CD8-positive, alpha-beta memory T cell (primary cell): ENCODE measurements at places on chromosomes 13 and 19. TPM values are rescaled to one million over a fixed set of nuclear protein-coding genes. Genes with fewer than 3 reads are reported as not detected.

DNA sequence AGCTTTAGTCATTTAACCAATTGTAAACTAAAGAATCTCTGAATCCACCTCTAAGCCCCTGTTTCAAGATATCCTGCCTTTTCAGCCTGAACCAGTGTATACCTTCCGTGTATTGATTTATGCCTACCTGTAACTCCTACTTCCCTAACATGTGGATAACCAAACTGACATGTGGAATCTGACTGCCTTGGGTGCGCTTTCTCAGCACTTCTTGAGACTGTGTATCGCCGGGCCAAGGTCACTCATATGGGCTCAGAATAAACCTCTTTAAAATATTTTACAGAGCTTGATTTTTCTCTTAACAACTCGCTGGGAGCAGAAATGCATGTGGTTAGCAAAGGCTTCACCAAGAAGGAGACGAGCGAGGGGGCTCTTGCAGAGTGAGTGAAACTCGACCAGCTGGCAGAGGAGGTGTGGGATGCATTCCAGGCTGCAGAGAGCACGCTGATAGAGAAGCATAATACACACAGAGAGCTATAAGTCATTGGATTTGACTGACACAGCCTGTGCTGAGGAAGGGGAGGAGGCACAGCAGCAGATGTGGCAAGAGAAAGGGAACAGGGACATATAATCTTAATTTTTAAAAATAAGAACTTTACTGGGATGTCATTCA is 268.2 kb upstream of the MAB21L1 start:
- H3K27ac ChIP-seq, result no peak overlapping the region
- DNase-seq, result no peak
- H3K4me1 ChIP-seq, result no peaks in the 10 kb centered on the region
- no peak overlapping the region for H3K4me3 ChIP-seq
- no peaks in the 10 kb centered on the region for H3K27me3 ChIP-seq

GRCh38 chr19:42422901-42423461 is 4.2 kb downstream of the LIPE start:
- DNase-seq, result peak; percentile 42
- peaks cover 33% of the 10 kb centered on the region for H3K4me1 ChIP-seq
- peak overlapping the region; percentile 44 for H3K27ac ChIP-seq
- H3K36me3 ChIP-seq, result no peaks in the 10 kb centered on the region
- H3K27me3 ChIP-seq, result no peaks in the 10 kb centered on the region

CD37 gene
- total RNA-seq, result 127 TPM

DNA sequence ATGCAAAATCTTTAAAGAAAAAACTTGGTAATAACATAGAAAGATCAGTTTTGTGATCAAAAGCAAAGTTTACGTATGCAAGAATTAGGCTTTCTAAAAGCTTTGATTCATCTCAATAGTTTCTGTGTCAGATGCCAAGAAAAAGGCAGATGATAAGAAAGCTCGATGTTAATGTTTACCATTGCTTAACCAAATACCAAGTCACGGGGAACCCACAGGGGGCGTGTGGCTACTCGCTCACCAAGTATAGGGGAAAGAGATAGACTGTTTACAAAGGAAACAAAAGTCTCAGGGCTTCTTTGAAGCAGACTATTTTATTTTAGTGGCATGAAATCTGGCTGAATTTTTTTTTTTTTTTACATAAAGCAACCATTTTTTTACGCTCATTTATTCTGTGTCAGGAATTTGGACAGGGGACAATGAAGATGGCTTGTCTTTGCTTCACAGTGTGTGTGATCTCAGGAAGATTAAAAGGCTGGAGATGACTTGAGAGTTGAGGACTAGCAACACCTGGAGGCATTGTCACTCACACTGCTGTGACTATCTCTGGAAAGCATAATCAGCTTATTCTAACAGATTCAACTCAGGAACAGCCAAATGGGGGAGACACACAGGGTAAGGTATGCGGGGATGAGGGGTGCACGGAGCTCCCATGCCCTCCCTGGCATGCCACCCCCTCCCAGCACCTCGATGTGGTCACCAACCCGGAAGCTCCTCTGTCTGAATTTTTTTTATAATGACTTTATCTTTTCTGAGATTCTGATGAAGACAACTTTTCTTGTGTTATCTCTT is 24.9 kb downstream of the RCBTB1 start:
- no peak overlapping the region for H3K27ac ChIP-seq
- no peaks in the 10 kb centered on the region for H3K4me1 ChIP-seq
- no peak overlapping the region for H3K4me3 ChIP-seq
- H3K27me3 ChIP-seq, result no peaks in the 10 kb centered on the region
- peaks cover 9% of the 10 kb centered on the region for H3K36me3 ChIP-seq

GRCh38 chr19:48858984-48859710 is 9.3 kb downstream of the PLEKHA4 start:
- no peaks in the 10 kb centered on the region for H3K4me1 ChIP-seq
- no peaks in the 10 kb centered on the region for H3K36me3 ChIP-seq
- H3K27ac ChIP-seq, result peak overlapping the region; percentile 84

DNA sequence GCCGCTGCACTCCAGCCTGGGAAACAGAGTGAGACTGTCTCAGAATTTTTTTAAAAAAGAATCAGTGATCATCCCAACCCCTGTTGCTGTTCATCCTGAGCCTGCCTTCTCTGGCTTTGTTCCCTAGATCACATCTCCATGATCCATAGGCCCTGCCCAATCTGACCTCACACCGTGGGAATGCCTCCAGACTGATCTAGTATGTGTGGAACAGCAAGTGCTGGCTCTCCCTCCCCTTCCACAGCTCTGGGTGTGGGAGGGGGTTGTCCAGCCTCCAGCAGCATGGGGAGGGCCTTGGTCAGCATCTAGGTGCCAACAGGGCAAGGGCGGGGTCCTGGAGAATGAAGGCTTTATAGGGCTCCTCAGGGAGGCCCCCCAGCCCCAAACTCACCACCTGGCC is at the start of gene KLK2:
TSS of gene KLK2 (plus strand) at position 384 of the 400 bp plus-strand sequence. CDS start 35 bp downstream, outside the sequence.
- no peak for DNase-seq
- no peak within 1 kb of the TSS for H3K27ac ChIP-seq
- no peaks in the 10 kb centered on the region for H3K36me3 ChIP-seq
- H3K27me3 ChIP-seq, result peaks cover 4% of the 10 kb centered on the region

ERCC5 gene
- 48.0 TPM for total RNA-seq

DNA sequence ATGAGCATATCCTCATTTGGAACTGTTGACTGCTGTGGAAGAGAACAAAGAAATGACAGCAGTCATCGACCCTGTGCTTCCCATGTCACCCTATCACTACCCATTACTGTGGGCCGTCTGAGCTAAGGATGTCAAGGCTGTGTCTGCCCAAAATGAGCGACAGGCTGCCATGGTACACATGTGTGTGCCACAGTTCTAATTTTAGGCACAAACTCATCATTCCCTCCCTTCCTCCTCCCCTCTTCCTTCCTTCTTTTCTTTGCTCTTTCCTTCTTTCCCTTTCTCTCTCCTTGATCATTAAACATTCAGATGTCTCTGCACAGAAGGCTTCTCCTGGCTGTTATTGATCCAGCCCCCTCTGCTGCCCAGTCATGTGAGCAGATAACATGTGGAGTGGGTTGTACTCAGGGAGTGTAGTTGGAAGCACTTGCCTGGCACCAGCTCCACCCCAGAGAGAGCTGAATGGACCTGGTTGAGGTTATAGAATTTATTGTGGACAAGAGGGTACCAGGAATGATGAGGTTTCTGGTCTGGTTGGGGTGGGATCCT is 6.3 kb downstream of the FGF9 start:
- H3K36me3 ChIP-seq, result no peaks in the 10 kb centered on the region
- H3K4me3 ChIP-seq, result no peak overlapping the region
- H3K27me3 ChIP-seq, result peaks cover 25% of the 10 kb centered on the region

GRCh38 chr13:30053939-30054338 is 203.5 kb upstream of the UBL3 start:
- H3K27me3 ChIP-seq, result no peaks in the 10 kb centered on the region
- H3K4me1 ChIP-seq, result peaks cover 10% of the 10 kb centered on the region
- H3K36me3 ChIP-seq, result no peaks in the 10 kb centered on the region
- no peak overlapping the region for H3K27ac ChIP-seq
- H3K4me3 ChIP-seq, result no peak overlapping the region

GRCh38 chr13:31311921-31312320 is 112.1 kb downstream of the B3GLCT start:
- H3K4me1 ChIP-seq, result no peaks in the 10 kb centered on the region
- H3K27ac ChIP-seq, result no peak overlapping the region
- no peak overlapping the region for H3K4me3 ChIP-seq
- H3K27me3 ChIP-seq, result no peaks in the 10 kb centered on the region
- DNase-seq, result no peak

DNA sequence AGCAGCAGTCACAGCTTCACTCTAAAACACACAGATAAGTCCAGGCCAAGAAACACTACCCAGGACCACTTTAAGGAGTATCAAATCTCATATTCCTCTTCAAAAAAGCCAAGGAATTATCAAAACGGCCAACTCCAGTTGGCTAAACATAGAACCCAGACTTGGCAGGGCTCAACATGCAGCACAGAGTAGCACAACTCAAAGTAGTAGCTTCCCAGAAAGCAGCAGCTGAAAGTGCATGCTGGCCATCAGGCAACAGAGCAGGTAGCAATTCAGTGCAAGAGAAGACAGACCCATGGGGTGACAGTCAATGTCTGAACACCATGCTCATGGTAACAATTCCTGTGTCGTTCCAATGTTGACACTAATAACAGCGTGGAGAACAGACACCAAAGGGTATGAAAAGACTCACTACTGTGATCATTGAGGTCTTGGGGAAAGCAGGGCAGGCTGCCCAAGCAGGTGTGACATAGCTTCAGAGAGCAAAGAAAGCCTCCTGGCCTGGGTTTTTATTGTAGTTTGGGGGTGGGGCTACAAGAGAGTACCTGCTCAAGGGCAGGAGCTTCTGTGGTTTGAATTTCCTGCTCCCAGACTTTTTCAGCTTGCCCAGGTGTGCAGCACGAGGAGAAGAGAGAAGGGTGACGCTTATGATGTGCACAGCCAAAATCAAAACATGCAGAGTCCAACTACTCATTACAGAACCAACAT is 6.2 kb downstream of the ZNF709 start:
- H3K4me1 ChIP-seq, result peaks cover 26% of the 10 kb centered on the region
- H3K4me3 ChIP-seq, result no peak overlapping the region
- no peaks in the 10 kb centered on the region for H3K36me3 ChIP-seq
- no peak for DNase-seq
- no peak overlapping the region for H3K27ac ChIP-seq
- no peaks in the 10 kb centered on the region for H3K27me3 ChIP-seq

GRCh38 chr19:49879243-49879963 is 1.9 kb downstream of the TBC1D17 start:
- H3K36me3 ChIP-seq, result peaks cover 38% of the 10 kb centered on the region
- H3K27me3 ChIP-seq, result no peaks in the 10 kb centered on the region
- no peak overlapping the region for H3K4me3 ChIP-seq
- no peak for DNase-seq

GRCh38 chr13:35480346-35480745 is 3.9 kb upstream of the MAB21L1 start:
- no peak for DNase-seq
- no peak overlapping the region for H3K27ac ChIP-seq

DNA sequence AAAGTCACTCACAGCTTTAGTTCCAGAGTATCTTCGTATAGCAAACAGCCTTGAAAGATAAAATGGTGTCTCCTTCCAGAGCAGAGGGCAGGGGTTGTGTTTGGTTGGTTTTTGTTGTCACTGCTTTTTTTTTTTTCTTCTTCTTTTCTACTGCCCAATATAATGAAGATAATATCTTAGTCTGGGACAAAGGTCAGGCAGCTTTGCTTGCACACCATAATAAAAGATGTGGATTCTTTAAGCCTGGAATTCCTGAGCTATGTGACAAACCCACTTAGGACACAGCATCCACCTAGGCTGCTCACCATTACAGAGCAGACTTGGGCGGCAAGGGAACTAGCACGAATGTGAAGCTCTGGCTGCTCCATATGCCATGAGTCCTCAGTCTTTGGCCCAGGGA is 165.6 kb upstream of the MIR17HG start:
- no peak overlapping the region for H3K27ac ChIP-seq
- no peak overlapping the region for H3K4me3 ChIP-seq
- no peaks in the 10 kb centered on the region for H3K27me3 ChIP-seq
- no peak for DNase-seq
- H3K36me3 ChIP-seq, result no peaks in the 10 kb centered on the region

CEACAM20 gene
- not detected for total RNA-seq

DNA sequence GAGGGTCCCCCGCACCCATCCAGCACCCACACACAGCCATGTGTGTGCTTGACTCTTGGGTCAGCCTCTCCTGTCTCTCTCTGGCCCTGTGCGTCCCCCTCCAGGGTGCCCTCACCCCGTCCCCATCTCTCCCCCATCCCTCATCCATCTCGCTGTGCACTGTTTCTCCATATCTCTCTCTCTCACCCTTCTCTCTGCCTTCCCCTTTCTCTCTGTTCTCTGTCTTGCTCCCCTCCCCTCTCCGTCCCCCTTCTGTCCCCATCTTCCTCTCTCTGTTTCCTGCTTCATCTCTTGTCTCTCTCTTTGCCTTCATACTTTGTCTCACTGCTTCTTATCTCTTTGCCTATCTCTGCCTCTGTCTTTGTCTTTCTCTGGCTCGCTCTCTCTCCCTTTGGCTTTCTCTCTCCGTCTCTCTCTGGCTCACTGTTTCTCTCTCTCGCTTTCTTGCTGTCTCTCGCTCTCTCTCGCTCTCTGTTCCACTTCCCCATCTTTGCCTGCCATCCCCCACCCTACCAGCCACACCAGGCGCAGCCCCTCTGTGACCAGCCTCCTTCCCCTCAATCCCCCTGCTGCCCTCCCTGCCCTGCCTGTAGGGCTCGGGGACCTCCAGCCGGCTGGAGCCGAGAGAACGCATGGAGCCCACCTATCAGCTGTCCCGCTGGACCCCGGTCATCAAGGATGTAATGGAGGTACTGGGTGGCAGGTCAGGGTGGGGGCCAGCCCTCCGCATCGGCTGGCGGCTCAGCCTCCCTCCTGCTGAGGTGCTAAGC is 8.9 kb downstream of the STXBP2 start:
- H3K27me3 ChIP-seq, result no peaks in the 10 kb centered on the region
- H3K4me3 ChIP-seq, result no peak overlapping the region
- DNase-seq, result no peak
- H3K4me1 ChIP-seq, result no peaks in the 10 kb centered on the region

GRCh38 chr19:36013280-36014011 is 567 bp downstream of the ALKBH6 start:
- peak overlapping the region; percentile 86 for H3K27ac ChIP-seq
- peak overlapping the region; percentile 83 for H3K4me3 ChIP-seq
- H3K36me3 ChIP-seq, result no peaks in the 10 kb centered on the region

DNA sequence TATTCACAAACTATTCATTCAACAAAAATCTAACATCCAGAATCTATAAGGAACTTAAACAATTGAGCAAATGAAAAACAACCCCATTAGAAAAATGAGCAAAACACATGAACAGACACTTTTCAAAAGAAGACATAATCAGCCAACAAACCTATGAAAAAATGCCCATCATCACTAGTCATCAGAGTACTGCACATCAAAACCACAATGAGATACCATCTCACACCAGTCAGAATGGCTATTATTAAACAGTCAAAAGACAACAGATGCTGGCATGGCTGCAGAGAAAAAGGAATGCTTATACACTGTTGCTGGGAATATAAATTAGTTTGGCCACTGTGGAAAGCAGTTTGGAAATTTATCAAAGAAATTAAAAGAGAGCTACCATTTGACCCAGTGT is 487.6 kb downstream of the GPC6 start:
- H3K4me1 ChIP-seq, result no peaks in the 10 kb centered on the region
- H3K4me3 ChIP-seq, result no peak overlapping the region
- no peaks in the 10 kb centered on the region for H3K36me3 ChIP-seq
- H3K27ac ChIP-seq, result no peak overlapping the region
- no peak for DNase-seq

GRCh38 chr19:41698746-41699230 is 9.6 kb upstream of the CEACAM5 start:
- no peak overlapping the region for H3K27ac ChIP-seq
- no peaks in the 10 kb centered on the region for H3K4me1 ChIP-seq
- H3K36me3 ChIP-seq, result no peaks in the 10 kb centered on the region
- H3K27me3 ChIP-seq, result no peaks in the 10 kb centered on the region

GRCh38 chr13:22017226-22017625 is 346.4 kb downstream of the FGF9 start:
- H3K4me3 ChIP-seq, result no peak overlapping the region
- H3K27ac ChIP-seq, result no peak overlapping the region
- no peaks in the 10 kb centered on the region for H3K36me3 ChIP-seq
- H3K27me3 ChIP-seq, result no peaks in the 10 kb centered on the region
